ENCODE measurements at places on chromosomes 4 and X.

- DNase-seq: peak; percentile 62
Measured at GRCh38 chr4:76198411-76199237, 15.0 kb downstream of the SCARB2 start.

- DNase-seq: no peak
Measured at GRCh38 chr4:127829014-127829413, 46.9 kb downstream of the HSPA4L start.

- DNase-seq: no peak
Measured at GRCh38 chr4:120078216-120078615, 11.6 kb upstream of the MAD2L1 start.

- DNase-seq: no peak
Measured at GRCh38 chr4:183285886-183286285, 34.2 kb downstream of the CLDN22 start.

- no peak for DNase-seq
Measured at GRCh38 chr4:7183161-7183560, 9.2 kb upstream of the SORCS2 start.

DNA sequence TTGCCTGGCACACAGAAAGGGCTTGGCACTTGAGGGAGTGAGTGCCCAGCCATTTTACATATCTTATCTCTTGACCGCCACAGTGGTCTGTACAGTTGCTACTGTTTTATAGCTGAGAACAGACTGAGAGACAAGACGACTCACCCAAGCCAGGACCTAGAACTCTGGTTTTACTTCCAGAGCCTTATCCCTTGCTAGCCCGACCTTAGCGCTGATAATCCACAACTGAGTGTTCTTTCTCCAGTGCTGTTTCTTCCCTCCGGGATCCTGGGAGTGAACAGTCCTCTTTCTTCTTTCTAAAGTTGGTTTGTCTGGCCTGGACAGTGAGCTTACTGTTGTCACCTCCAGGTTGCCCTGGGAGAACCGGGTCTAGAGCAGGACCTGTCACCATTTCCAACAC lies 52.5 kb upstream of the TADA2B start:
- DNase-seq: no peak

DNA sequence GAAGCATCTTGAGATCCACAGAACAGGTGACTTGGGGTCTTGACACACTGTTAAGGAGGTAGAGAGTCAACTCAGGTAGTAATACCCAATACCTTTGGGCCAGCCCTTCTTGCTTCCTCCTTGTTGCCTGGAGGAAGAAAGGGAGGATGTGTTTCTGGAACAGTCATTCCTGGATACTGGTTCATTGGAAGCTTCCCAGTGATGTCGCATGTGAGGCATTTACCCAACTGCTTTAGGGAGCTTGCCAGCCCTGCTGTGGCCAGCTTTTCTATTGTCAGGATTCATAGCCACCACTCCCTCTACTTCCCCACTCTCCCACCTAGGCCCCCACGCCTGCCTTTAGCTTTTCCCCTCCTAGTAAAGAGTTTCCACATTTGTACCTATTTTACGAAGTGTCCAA lies 310.3 kb upstream of the PRPS2 start:
- DNase-seq: peak; percentile 47

DNA sequence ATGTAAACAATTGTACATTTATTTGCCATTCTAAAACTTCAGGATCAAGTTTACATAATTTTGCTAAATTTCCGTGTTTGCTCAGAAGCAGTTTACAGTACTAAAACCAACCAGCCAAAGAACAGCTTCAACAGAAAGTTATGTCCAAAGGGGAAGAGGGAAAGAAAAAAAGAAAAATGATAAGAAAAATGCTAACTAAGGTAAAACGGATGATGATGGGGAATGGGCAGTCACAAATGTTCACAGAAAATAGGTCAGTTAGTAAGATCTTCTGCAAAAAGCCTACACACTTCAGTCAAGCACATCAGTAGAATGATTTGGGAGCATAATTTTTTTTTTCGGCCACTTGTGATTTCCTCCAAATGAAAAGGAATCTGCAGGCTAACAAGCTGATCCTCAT lies 6.3 kb upstream of the COX18 start:
- DNase-seq: no peak

- peak; percentile 27 for DNase-seq
Measured at GRCh38 chrX:154401045-154401799, 3.0 kb downstream of the RPL10 start.

GRCh38 chrX:22526339-22526738 lies 253.6 kb downstream of the CBLL2 start:
- DNase-seq: peak; percentile 3

GRCh38 chr4:4762909-4763821 lies 96.3 kb upstream of the MSX1 start:
- no peak for DNase-seq

DNA sequence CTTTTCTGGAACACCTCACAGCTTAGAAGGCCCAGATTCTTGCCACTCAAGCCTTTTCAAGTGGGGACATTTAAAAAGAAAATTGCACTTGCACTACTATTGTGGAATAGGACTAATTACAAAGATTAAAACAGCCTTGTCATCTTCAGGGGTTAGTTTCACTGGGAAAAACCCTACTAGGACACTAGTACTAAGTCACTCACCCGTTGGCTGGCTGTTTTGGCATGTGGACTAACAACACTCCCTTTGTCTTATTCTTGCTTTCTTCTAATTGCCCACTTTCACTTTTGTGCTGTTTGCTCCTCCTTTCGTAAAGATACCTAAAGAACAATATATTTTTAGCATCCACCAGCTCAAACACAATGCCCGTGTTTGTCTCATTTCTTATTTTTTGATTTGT lies 200.9 kb upstream of the MID1 start:
- DNase-seq: no peak
